ENCODE measurements at places on chromosomes 1 and 21.

GRCh38 chr1:28684937-28685336, 16.4 kb downstream of the GMEB1 start:
- DNase-seq = peak; percentile 20

- DNase-seq = peak; percentile 41
Observed at GRCh38 chr1:33346927-33347649, 26.2 kb upstream of the A3GALT2 start.

DNA sequence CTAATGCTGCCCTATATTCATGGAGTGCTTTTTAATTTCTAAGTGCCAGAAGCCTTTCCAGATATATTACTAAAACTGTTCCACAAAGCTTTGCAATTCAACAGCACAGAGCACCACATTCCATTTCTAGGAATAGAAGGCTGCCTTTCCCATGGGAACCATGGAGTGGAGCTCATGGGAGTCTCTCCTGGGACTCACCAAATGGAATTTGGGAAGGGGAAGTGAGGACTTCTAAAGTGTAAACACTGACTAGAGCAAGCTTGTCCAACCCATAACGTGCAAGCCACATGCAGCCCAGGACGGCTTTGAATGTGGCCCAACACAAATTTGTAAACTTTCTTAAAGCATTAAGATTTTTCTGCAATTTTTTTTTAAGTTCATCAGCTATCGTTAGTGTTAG, 190.4 kb upstream of the TNR start:
- no peak for DNase-seq

GRCh38 chr1:40936931-40937339, 42.6 kb upstream of the CTPS1 start:
- DNase-seq = no peak

GRCh38 chr1:150575072-150575489, 4.3 kb downstream of the MCL1 start:
- DNase-seq = no peak

- DNase-seq = no peak
Observed at GRCh38 chr1:192869308-192869940, 60.6 kb downstream of the RGS2 start.

DNA sequence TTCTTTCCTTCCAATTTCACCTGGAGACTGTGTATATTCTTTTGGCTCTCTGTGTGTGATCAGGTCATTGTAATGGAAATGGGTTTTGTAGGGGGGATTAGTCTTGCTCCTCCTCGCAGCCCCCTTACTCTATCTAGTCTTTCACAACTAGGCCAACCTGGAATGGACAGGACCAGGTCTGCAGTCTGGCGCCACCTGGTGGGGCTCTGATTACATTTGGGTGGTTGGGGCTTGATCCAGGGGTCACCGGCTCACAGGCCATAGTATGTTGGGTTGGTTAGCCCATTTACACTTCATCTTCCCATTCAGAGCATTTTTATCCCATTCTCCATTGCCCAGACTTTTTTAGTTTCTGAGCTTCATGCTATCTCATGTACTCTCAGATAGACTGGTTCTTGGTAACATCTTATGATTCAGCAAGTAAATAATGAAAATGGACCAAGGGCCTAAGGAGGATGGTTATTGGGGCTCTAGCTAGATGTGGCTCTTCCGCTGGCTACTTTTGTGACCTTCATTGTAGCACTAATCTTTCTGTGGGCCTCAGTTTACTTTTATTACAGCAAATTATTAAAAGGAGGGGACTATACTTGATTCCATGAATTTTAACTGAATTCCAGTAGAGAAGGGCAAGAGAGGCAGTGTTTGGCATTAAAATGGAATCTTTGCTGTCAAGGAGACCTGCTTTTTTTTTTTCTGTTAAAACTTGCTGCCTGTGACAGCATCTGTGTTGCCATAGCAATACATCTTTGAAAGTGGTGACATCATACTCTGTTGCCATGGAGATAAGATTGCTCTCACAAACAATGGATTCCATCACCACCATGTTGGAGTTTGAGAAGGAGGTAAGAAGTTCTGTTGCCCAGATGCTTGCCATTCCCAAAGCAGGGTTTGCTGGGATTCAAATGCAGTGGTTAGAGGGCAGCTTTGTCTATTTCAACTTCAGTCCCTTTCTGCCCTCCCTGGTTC, 150.1 kb downstream of the PLXNA2 start:
- peak; percentile 67 for DNase-seq

- no peak for DNase-seq
Observed at GRCh38 chr1:219466766-219467165, 146.1 kb downstream of the ZC3H11B start.

DNA sequence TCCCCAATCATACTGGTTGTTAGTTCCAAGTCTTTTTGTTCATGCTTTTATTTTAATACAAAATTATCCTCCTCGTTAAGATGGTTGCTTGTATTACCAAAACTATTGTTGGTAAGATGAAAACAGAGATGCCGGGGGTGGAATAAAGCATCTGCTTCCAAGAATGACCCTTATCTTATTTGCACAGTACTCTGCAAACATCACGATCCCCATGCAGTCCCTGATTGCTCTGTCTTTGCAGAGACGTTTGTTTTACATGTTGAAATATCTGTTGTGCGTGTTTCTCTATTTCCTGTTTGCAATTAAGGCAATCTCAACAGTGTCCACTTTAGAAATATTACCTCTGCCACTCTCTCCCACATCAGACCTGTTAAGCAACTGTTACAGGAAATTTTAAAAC, 141.3 kb upstream of the NCAM2 start:
- DNase-seq = no peak

GRCh38 chr1:25197982-25198662, 34.2 kb downstream of the SYF2 start:
- no peak for DNase-seq

DNA sequence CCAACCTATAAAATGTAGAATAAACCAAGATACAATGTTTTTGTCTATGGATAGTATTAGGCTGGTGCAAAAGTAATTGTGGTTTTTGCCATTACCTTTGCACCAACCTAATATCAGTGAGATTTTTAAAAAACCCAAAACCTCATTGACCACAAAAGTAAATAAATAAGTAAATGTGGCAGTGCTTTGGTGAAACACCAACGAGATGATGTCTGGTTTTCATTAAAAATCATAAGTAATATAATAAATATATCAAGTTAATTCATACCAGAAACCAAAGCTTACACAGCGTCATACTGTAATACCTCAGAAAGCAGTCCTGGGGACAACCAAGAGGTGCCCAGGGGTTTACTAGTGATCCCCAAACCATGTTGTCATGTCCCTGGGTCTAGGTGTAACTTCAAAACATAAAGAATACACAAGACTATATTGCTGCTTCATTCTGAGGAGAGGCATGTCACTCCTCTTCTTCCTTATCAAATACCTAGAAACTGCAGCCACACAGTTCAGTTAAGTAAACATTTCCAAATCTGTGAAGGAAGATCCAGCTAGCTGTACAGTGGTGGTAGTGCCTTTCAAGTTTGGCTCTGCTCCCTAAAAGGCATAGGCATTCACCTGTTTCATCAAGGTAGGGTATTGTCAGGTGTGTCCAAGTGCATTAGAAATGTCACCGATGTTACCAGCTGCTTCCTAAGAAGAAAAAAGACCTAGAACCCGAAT, 51.6 kb upstream of the ZC3H11B start:
- DNase-seq = no peak

- no peak for DNase-seq
Observed at GRCh38 chr1:239197871-239198270, 188.5 kb upstream of the CHRM3 start.
